Activated CD8-positive, alpha-beta memory T cell treated with anti-CD3 and anti-CD28 coated beads for 1 hour (primary cell): ENCODE measurements at places on chromosomes 11 and 22.

GRCh38 chr11:37861671-37862070 is 1263.6 kb upstream of the RAG2 start:
- DNase-seq: no peak

- DNase-seq: no peak
These were observed 39.4 kb upstream of the GGTLC2 start for GRCh38 chr22:22605074-22605404.

DNA sequence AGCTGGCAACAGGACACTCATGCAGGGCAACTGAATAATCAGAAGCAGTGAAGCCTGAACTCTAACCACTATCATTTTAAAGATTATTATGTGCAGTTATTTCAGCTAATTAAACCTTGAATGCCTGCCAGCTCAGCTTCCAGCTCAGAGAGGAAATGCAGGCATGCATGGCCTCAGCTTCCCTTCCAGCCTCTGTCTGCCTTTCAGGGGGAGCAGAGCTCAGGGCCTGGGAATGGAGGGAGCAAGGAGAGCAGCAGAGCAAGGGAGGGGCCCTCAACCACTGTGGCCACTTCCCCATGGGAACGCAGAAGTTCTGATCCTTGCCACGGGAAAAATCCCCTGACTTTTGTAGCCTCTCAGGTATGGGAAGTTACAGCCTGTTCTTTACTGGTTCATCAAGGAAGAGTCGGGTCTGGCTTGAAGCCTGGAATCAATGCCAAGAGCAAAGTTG is 32.5 kb upstream of the APLNR start:
- DNase-seq: no peak

DNA sequence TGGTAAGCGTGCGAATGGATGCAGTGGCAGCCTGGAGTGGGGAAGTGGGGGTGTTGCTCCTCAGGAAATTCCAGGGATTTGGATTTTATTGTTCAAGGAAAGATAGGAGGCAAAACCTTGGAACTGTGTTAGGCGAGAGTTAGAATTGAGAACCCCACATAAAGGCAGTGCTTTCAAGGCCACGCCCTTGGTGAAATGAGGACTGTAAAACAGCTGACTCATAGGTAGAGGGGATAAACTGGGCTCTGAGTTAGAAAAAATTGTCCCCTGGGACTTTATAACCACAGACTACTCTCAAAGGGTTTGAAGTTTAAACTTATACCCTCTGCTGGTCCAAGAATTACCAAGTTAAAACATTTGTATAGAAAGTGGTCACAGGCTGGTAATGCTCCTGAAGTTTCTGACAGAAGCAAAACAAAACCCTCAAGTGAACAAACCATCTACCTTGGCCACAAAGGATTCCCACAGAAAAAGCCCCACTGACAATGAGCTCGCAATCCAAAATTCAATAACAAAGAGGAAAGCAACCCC is 250.3 kb upstream of the TBCEL start:
- no peak for DNase-seq

GRCh38 chr22:44424359-44424682 is 73.7 kb downstream of the RTL6 start:
- DNase-seq: no peak

GRCh38 chr22:45162531-45162930 is 1.2 kb upstream of the NUP50 start:
- DNase-seq: no peak

DNA sequence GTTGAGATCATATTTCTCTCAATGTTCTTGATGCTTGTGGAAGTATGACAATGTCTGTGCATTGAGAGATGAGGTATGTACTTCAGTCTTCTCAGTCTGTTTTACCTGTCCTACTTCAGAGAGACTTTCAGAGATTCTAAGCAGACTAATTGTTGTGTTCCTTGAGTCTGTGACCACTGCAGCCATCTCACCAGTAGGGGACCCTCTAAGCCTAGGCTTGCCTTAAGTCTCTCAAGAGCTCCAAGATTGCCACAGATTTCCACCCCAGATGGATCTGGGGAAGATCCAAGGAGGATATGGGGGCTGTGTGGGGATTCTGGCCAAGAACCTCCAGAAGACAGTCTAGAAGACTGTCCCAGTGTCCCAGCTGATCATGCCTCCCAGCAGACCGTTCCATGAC is 179.9 kb upstream of the PLET1 start:
- DNase-seq: no peak

GRCh38 chr11:16356057-16356760 is at the start of gene SOX6:
SOX6 (minus strand) TSS chr11:16356546; CDS start chr11:16341248, 15,298 bp downstream.
- no peak for DNase-seq

DNA sequence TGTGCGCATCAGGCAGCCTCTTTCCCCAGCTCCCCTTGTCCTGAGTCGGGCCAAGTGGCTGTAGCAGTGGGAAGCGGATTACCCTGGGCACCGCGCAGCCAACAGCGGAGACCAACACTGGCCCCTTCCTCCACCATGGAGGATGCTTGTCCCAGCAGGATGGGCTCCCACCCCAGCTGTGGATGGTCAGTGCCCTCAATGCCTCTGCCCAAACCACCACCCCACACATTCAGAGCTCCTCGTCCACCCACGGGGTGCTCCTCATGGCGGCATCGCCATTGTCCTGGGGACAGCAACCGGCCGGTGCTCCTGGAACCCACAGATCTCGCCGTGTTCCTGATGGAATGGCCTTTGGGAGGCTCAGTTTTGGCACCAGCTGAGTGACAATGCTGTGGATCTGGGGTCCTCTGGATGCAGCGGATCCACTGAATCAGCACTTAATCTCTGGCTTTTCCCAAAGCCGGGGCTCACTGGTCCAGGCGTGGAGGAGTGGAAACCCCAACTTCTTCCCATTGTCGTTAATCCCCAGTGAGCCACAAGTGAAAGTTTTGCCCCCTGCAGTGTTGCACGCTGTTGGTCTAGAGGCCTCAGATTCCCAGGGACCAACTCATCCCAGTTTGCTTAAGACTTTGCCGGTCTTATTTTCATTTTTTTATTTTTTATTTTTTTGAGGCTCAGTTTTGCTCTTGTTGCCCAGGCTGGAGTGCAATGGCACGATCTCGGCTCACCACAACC is 4.1 kb upstream of the B4GALNT4 start:
- no peak for DNase-seq

- no peak for DNase-seq
These were observed 394.5 kb downstream of the TENM4 start for GRCh38 chr11:79046366-79046765.

GRCh38 chr11:93329936-93330445 is 551 bp upstream of the DEUP1 start:
- DNase-seq: no peak

DNA sequence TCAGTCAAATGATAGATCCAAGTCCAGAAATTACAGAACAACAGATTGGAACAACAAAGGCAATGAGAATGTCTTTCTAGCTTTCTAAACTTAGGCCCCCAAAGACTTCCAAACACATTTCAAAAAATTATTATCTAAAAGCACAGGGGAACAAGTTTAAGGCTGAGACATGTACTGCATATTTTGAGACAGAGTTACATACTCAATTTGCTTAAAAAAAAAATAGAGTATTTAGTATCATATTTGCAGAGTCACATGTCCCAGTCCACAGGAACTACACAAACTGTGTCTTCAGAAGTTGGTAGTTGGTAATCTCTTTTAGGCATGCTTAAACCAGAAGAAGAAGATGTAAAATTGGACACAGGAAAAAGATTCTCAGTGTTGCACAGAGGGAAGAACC is 127.2 kb downstream of the MAML2 start:
- DNase-seq: no peak

- DNase-seq: no peak
These were observed 1.3 kb downstream of the MPPED1 start for GRCh38 chr22:43412808-43413795.

GRCh38 chr22:40982482-40983385 is 31.6 kb downstream of the RBX1 start:
- no peak for DNase-seq

DNA sequence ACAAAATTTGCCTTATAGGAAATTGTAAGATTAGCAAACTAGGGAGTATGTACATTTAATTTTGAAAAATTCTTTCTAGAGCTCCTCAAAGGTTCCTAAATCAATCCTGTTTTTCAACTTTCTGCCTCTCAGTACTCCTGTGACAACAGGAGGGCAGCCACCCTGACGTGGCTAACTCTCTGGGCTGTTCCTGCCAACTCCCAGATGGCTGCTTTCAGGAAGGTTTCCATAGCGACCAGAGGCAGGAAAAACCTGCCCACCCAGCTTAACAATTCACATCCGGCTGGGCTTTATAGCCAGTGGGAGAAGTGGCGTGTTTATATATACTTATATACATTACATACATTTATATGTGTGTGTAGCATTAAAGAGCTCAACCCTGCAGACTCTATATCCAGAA is 26.5 kb downstream of the SGSM3 start:
- DNase-seq: no peak

DNA sequence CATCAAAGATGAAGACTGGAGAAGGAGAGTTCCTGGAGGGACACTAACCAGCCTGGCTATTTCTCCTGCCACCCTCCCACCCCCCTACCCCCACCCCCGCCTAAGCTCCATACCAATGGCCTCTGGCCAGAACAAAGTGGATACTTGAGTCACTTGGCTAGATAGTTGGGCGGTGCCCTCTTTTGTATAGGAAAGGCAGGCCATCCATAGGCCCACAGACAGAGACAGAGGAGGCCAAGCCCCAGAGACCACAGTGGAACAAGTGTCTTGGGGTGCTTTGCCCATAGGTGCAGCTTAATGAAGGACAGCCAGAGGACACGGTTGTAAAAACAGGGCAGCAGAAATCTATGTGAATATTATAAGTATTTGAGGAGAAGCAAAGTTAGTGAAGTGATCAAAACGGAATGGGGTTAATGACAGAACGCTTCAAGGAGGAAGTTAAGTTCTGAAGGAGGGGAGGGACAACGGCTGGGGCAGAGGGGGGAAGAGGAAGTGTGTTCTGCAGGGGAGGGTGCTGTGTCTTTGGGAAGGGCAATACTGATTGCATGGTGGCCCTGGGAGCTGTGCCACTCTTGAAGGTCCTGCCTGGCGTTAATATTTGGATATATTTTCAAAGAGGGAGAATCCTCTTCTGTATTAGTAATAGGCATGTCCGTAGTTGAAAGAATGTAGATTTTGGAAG is 32.7 kb downstream of the FLI1 start:
- DNase-seq: no peak

- DNase-seq: no peak
These were observed 98.8 kb downstream of the SGSM3 start for GRCh38 chr22:40469181-40469580.

- DNase-seq: no peak
These were observed 30.5 kb downstream of the DIXDC1 start for GRCh38 chr11:111967649-111968048.

GRCh38 chr11:68677432-68677831 is 6.9 kb upstream of the GAL start:
- no peak for DNase-seq

DNA sequence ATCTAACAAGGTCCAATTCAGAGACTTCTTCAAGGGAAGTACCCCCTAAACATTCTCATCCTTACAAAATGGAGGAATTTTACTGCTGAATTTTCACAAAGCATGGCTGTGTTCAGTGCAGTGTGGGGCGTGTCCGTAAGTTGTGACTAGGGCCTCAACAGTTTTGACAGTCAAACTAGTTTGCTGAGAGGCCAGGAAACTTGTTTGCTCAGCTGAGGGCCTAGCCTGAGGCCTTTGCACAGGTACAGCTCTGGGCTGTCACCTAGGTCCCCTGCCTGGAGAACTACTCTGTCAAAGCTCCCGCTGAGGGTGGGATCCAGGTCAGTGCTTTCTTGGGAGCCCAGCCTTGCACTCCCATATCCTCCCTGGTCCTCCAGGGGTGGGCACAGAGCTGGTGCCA is 27.9 kb downstream of the TCP11L1 start:
- DNase-seq: no peak

DNA sequence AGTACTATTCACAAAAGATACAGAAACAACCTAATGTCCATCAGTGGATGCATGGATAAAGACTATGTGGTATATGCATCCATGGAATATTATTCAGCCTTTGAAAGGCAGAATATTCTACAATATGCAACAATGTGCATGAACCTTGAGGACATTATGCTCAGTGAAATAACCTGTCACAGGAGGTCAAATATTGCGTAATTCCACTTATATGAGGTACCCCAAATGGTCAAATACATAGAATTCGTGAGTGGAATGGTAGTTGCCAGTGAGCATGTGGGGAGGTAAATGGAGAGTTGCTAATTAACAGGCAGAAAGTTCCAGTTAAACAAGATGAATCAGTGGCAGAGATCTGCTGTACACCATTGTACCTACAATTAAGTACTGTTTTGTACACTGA is 3.6 kb upstream of the SLC5A4 start:
- no peak for DNase-seq

- DNase-seq: no peak
These were observed 2.0 kb downstream of the KCNE3 start for GRCh38 chr11:74465291-74465708.

DNA sequence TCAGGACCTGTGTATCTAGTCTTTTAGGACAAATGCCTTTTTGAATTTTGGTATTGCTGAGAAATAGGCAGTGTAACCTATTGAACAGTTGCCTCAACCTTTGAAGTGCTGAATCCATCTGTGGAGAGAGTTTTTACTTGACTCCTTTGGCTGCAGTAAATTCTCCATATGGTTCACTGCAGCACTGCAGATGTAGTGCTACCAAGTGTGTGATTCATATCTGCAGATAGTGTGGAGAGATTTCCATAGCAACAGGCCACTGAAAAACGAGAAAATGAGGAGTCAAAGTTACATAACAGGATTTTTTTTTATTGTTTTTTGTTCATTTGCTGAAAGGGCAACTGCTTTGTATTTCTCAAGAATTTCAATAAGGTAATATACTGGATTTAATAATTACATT is 356.1 kb downstream of the RAB38 start:
- DNase-seq: no peak

- no peak for DNase-seq
These were observed 61.3 kb downstream of the DENND5A start for GRCh38 chr11:9203691-9204311.

DNA sequence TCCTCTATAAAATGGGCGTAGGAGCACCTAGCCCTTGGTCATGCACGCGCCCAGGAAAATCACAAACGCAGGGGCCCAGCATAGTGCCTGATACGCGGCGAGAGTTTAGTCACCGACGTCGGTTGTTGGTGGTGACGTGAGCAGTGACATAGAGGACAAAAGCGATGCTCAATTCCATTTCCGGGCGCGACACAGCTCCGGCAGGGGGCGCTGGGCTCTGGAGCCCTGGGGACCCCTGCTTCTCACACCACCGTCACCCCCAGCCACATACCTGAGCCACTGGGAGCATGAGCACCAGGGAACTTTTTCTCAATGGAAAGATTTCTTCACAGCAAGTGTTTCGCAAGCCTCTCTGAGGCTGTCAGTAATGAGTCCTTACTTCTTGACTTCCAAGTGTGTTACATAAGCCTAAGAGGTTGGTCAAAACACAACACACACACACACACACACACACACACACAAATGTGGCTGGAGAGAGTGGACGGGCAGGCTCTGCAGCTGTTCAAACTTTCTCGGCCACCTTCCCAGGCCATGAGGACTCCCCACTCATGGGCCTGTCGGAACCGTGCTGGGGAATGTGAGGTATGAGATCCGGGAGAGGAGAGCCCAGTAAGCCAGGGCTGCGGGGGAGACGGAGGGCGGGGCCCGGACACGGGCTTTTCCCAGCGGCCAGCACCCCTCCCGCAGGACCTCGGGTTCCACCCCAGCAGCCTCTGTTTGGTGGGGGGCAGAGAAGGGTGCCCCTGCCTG is 36.9 kb upstream of the LINC01488 start:
- DNase-seq: no peak

- DNase-seq: no peak
These were observed 5.2 kb downstream of the CCDC134 start for GRCh38 chr22:41805639-41806038.

GRCh38 chr11:27209562-27210005 is 153.4 kb downstream of the CCDC34 start:
- no peak for DNase-seq
